Esophagus squamous epithelium (tissue), 5 donors: ENCODE measurements at places on chromosomes 11 and 22. TPM values are rescaled to one million over a fixed set of nuclear protein-coding genes. Genes with fewer than 3 reads are reported as not detected.

Gene SNX32
- total RNA-seq = not detected

DNA sequence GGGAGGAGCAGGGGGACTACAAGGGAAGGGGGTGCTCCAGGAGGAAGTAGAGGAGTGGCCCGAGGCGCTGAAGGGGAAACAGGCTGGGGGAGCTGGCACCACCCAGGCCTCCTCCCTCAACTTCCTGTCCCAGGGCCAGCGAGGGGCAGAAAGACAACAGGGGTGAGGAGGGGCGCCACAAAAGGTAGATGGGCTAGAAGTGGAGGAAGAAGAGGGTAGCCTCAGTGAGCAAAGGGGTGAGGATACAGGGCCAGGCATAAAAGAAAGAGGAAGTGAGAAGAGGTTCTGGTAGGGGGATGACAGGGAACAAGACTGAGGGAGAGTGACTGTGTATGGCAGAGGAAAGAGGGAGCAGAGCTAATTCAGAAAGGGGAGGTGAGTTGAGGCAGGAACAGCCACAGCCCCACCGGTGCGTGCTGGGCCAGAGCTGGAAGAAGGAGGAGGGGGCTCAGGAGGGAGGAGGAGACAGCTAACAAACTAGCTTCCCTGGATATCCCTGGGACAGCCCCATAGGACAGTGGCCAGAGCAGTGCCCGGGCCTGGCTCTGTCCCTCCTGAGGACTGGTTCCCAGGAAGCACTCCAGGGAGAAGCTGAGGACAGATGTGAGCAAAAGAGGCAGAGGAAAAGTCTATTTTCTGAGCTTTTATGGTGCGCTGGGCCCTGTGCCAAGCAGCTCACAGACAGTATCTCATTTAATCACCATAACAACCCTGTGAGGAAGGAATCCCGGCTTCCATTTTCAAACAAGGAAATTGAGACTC, 8.5 kb downstream of the DCHS1 start:
- H3K4me3 ChIP-seq = no peak overlapping the region
- DNase-seq = no peak
- no peaks in the 10 kb centered on the region for H3K36me3 ChIP-seq
- peaks cover 41% of the 10 kb centered on the region for H3K4me1 ChIP-seq
- no peaks in the 10 kb centered on the region for H3K27me3 ChIP-seq

Gene TAF10
- total RNA-seq = 43.4 TPM

GRCh38 chr11:119791701-119792151, 62.7 kb upstream of the NECTIN1 start:
- H3K27ac ChIP-seq = no peak overlapping the region
- H3K4me3 ChIP-seq = no peak overlapping the region
- no peaks in the 10 kb centered on the region for H3K27me3 ChIP-seq
- no peak for DNase-seq

Gene ADAMTS15
- total RNA-seq = 2.4 TPM

DNA sequence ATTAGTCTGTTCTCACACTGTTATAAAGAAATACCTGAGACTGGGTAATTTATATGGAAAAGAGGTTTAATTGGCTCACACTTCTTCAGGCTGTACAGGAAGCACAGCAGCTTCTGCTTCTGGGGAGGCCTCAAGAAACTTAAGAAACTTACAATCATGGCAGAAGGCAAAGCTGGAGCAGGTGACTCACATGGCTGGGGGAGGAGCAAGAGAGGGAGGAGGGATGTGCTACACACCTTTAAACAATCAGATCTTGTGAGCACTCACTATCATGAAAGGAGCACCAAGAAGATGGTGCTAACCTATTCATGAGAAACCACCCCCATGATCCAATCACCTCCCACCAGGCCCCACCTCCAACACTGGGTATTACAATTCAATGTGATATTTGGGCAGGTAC, 381.6 kb downstream of the ETS1 start:
- DNase-seq = no peak
- no peak overlapping the region for H3K4me3 ChIP-seq
- no peaks in the 10 kb centered on the region for H3K27me3 ChIP-seq
- peaks cover 9% of the 10 kb centered on the region for H3K4me1 ChIP-seq
- H3K27ac ChIP-seq = no peak overlapping the region
- H3K36me3 ChIP-seq = no peaks in the 10 kb centered on the region

- H3K36me3 ChIP-seq = peaks cover 77% of the 10 kb centered on the region
- H3K27ac ChIP-seq = peak overlapping the region; percentile 84
- peak; percentile 27 for DNase-seq
- no peaks in the 10 kb centered on the region for H3K27me3 ChIP-seq
These were observed 101.2 kb downstream of the BCR start for GRCh38 chr22:23281406-23282088.

- no peaks in the 10 kb centered on the region for H3K36me3 ChIP-seq
- no peak for DNase-seq
- no peak overlapping the region for H3K27ac ChIP-seq
- no peaks in the 10 kb centered on the region for H3K4me1 ChIP-seq
- no peaks in the 10 kb centered on the region for H3K27me3 ChIP-seq
These were observed 350.1 kb downstream of the CASP12 start for GRCh38 chr11:104547996-104548661.

Gene MISFA
- 1.4 TPM for total RNA-seq

DNA sequence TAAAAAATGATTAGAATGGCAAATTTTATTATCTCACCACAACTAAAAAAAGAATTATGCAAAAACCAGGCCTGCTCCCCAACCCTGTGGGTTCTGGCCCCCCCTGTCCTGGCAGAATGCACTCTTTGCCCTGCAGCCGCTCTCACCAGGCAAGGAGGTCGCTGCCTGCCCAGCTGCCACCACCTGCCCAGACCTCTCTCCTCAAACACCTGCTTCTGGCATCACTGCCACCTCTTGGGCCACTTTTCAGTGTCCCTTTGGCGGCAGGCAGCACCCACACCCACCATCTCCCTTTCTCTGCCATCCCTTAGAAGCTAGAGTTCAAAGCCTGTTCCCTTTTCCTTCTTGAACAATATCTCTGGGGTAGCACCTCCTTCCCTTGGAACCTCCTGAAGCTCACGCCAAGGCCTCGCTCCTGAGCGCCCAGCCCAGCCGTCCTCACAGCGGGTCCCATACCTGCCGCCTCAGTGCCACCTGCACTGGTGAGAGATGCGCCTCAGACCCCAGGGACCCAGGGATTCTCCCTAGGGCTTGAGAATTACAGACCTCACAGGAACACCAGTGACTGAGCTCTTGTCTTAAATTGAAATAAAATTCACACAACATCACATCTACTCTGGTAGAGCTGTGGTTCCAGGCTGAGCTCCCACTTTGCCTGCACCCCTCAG, 44.6 kb downstream of the SGSM3 start:
- H3K27ac ChIP-seq = no peak overlapping the region
- DNase-seq = no peak
- no peak overlapping the region for H3K4me3 ChIP-seq
- H3K27me3 ChIP-seq = no peaks in the 10 kb centered on the region
- peaks cover 33% of the 10 kb centered on the region for H3K4me1 ChIP-seq

Gene MRGPRX4
- total RNA-seq = not detected

GRCh38 chr22:19972652-19973550, 31.3 kb upstream of the TXNRD2 start:
- H3K4me1 ChIP-seq = peaks cover 43% of the 10 kb centered on the region
- H3K27me3 ChIP-seq = no peaks in the 10 kb centered on the region
- no peak overlapping the region for H3K4me3 ChIP-seq
- peaks cover 53% of the 10 kb centered on the region for H3K36me3 ChIP-seq
- H3K27ac ChIP-seq = no peak overlapping the region
- no peak for DNase-seq

Gene KCTD17
- 6.7 TPM for total RNA-seq

DNA sequence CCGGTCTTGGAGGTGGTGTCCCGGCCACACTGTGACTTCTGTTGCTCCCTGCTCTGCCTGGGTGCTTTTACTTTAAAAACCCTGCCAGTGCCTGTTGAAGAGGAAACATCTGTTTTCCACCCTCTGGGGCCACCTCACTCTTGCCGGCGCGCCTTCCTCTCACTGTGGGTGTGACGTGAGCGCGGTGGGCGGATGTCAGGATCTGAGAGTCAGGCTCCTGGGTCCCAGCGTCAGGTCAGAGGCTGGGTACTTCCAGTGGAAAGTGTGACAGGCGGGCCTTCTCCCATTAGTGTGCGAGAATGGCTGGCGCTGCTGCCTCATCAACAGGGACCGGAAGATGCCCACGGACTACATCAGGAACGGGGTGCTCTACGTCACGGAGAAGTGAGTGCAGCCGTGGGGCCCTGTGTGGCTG, 54.2 kb downstream of the GRAMD4 start:
- peak overlapping the region; percentile 48 for H3K27ac ChIP-seq
- peak; percentile 23 for DNase-seq
- H3K4me3 ChIP-seq = peak overlapping the region; percentile 1
- no peaks in the 10 kb centered on the region for H3K4me1 ChIP-seq
- H3K27me3 ChIP-seq = no peaks in the 10 kb centered on the region

Gene PIH1D2
- total RNA-seq = 1.7 TPM

GRCh38 chr11:19187833-19188258, 13.9 kb downstream of the CSRP3 start:
- H3K4me3 ChIP-seq = no peak overlapping the region
- H3K27me3 ChIP-seq = no peaks in the 10 kb centered on the region
- no peak for DNase-seq
- no peak overlapping the region for H3K27ac ChIP-seq
- no peaks in the 10 kb centered on the region for H3K4me1 ChIP-seq
- no peaks in the 10 kb centered on the region for H3K36me3 ChIP-seq

Gene PTS
- total RNA-seq = 40.0 TPM

DNA sequence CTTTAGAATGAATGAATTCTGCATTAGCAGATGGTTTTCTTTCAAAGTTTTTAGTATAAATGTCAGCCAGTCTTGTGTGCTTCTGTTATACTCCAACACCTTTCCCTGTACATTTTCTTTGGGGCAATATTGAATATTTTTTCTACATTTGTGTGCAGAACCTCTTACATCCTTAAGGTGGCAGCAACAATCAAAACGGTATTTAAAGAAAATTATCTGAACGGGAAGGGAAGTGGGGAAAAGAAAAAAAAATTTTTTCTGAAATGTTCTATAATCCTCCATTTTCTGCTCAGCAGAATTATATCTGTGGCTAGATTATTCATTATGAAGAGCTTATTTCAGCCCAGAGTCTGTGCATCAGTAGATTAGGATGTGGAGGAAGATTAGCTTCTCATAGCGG, 347.3 kb upstream of the RAG2 start:
- H3K36me3 ChIP-seq = no peaks in the 10 kb centered on the region
- no peak overlapping the region for H3K27ac ChIP-seq
- no peaks in the 10 kb centered on the region for H3K27me3 ChIP-seq
- H3K4me1 ChIP-seq = no peaks in the 10 kb centered on the region
- DNase-seq = no peak

Gene OR5P2
- not detected for total RNA-seq

GRCh38 chr11:70005107-70005818, 72.9 kb upstream of the ANO1 start:
- H3K4me3 ChIP-seq = no peak overlapping the region
- no peaks in the 10 kb centered on the region for H3K36me3 ChIP-seq
- DNase-seq = no peak
- H3K27ac ChIP-seq = no peak overlapping the region
- no peaks in the 10 kb centered on the region for H3K27me3 ChIP-seq

GRCh38 chr11:132650969-132651720, 881.2 kb downstream of the OPCML start:
- H3K27me3 ChIP-seq = no peaks in the 10 kb centered on the region
- H3K4me1 ChIP-seq = no peaks in the 10 kb centered on the region
- H3K4me3 ChIP-seq = no peak overlapping the region
- no peak for DNase-seq

Gene SYNGR1
- total RNA-seq = 13.3 TPM

Gene NCF4
- total RNA-seq = 2.1 TPM
